ENCODE measurements at places on chromosomes 5 and 9.

GRCh38 chr5:141969783-141970771 is 1.2 kb downstream of the RNF14 start:
- DNase-seq, result no peak

DNA sequence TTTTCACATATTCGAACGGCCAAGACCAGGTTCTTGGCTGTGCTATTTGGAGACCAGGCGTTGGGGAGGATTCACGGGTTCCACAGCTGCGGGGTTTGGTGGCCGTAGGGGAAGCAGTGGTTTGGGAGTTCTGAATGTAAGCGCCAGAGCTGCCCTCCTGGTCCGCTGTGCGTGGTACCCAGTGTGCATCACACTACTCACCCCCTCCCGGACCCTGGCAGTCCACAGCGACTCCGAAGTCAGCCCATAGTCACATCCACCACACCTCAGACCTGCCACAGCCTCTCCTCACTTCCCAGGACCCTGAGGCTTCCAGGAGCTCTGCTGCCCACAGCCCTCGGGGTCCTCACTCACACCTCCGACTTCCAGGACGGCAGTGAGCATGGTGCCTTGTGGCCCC is 26.8 kb downstream of the AMBP start:
- no peak for DNase-seq

- no peak for DNase-seq
Observed at GRCh38 chr9:81245254-81245956, 443.9 kb downstream of the TLE1 start.

GRCh38 chr9:81669041-81669651 is 20.2 kb downstream of the TLE1 start:
- DNase-seq, result no peak

DNA sequence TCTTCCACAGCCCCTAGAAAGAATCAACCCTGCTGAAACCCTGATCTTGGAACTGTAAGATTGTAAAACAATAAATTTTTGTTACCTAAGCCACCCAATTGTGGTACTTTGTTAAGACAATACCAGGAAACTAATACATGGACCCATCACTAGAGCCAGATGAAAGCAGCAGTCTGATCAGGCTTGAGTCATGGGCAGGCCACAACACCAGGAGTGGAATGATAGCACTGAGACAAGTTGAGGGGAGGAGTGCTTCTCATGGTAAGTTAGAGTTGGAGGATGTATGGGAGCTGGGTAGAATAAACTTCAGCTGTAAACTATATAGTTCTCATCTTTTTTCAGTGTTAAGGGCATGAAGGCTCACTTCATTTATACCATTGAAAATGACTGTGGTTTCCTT is 164.4 kb upstream of the OR13F1 start:
- DNase-seq, result no peak

- DNase-seq, result no peak
Observed at GRCh38 chr5:115070737-115071136, 99.0 kb downstream of the TRIM36 start.
